ENCODE measurements at places on chromosomes 2 and 18.

- DNase-seq: no peak
These were observed 154.7 kb upstream of the HS6ST1 start for GRCh38 chr2:128473175-128474035.

DNA sequence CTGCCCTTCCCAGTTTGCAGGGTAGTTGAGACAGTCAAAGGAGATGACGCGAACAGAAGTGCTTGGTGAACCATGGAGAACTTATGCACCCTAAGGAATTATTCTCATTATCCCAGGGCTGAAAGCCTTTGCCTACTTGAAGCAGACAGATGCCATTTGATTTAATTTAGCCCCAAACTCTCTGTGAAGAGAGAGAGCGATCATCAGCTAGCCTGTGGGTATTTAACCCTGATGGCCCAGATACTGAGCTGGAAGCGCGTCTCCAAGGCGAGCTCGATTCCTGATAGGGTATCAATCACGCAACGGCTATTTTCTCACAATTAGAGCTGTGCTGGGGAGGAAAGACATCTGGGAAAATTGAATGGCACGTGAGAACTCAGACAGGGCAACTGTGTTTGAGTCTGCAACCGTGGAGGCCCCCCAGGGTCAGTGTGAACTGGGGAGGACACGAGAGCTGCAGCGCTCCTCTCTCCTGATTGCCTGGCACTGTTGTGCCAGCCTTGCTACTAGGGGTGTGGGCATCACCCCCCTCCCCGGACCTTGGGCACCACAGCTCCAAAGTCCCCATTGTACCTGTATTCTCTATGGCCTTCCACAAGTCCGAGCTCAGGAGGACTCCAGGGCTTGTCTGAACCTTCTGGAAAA, 73.2 kb downstream of the CAPN13 start:
- no peak for DNase-seq

- DNase-seq: no peak
These were observed 425.7 kb downstream of the SETBP1 start for GRCh38 chr18:45106331-45106774.

- DNase-seq: no peak
These were observed 97.3 kb downstream of the FMNL2 start for GRCh38 chr2:152432206-152432653.

DNA sequence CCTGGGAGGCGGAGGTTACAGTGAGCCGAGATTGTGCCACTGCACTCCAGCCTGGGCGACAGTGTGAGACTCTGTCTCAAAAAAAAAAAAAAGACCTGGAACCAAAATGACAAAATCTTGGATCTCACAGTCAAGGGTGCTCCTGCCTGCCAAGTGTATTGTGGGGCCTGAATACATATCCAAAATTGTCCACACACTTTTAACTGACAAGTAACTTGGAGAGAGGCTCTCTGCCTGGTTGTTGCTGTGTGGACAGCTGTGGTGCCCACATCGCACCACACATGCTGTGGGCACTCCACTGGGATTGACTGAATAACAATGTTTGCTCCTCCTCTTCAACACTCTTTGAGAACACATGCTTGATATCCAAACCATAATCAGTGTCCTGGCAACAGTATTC, 117.6 kb upstream of the REV1 start:
- DNase-seq: no peak

Data from COLO829 (cell line).